ENCODE measurements at places on chromosomes 11 and 22.

- no peak for DNase-seq
Observed at GRCh38 chr11:40597546-40598113, 861.8 kb downstream of the LRRC4C start.

- no peak for DNase-seq
Observed at GRCh38 chr11:28963187-28963586, 855.0 kb downstream of the METTL15 start.

DNA sequence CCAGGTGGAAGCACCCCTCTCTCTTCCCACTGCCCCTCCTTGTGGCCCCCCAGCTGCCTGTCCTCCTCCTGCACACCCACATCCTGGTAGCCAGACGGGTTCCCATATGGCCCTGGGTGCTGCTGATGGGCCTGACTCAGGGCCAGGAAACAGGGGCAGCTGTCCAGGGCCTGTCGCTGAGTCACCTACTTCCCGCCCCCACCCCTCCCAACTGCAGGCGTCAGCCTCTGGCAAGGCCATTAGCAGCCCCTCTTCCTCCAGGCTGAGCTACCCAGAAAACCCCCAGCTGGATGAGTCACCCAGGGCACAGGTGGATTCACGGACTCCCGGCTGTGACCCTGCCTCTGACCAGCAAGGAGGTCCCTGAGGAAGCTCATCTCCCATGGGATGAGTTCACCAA, 6.9 kb upstream of the GAL start:
- DNase-seq: no peak

- DNase-seq: no peak
Observed at GRCh38 chr11:19441752-19442553, 201.2 kb upstream of the E2F8 start.

- no peak for DNase-seq
Observed at GRCh38 chr11:118547132-118547531, 16.1 kb downstream of the TMEM25 start.

GRCh38 chr11:61833926-61834277, 5.8 kb downstream of the FADS2 start:
- no peak for DNase-seq
